Adipocyte (in vitro differentiated cells): ENCODE measurements at places on chromosomes 1 and 21.
A peak's percentile ranks its signal among the peaks of the same experiment; 100 is the strongest.

DNA sequence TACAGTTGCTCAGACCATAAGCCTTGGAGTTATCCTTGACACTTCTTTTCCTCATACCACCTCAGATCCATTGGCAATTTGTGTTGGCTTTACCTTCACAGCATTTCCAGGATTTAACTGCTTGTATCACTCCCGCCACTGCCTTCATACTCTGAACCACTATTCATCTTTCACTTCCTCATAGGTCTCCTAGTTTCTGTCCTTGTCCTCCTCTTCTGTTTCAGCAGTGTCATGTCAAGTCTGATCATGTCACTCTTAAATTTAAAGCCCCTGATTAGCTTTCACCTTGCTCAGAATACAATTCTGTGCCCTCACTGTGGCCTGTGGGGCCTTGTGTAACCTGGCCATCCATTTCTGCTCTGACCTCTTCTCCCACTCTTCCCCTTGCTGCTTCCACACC is 34.7 kb upstream of the C1orf115 start:
- no peak for DNase-seq

DNA sequence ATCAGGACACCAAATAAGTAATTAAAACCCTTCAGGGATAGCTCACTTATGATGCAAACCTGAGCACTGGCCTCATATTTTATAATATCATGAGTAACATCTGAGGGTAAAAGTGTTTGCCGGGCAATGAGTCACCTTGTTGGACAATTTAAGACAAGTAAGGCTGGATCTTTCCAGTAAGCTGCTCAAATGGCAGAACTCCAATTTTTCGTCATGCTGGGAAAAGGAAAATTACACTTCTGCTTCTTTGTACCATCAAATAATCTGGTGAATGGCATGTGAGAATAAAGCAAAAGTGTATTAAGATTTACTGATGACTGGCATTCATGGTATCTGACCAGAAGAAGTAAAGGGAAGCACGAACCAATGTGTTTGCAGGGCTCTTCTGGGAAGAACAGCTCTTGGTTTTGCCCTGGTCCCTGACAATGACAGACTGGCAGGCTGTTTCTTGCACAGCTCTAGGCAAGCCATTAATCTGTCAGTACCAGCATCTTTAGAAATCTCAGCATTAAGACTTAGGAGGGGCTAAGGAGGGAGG is 392.2 kb downstream of the VAV3 start:
- DNase-seq: peak; percentile 81

GRCh38 chr21:37861561-37861960 is 54.7 kb downstream of the KCNJ6 start:
- DNase-seq: no peak

GRCh38 chr21:35343046-35343819 is 294.1 kb upstream of the RUNX1 start:
- no peak for DNase-seq

DNA sequence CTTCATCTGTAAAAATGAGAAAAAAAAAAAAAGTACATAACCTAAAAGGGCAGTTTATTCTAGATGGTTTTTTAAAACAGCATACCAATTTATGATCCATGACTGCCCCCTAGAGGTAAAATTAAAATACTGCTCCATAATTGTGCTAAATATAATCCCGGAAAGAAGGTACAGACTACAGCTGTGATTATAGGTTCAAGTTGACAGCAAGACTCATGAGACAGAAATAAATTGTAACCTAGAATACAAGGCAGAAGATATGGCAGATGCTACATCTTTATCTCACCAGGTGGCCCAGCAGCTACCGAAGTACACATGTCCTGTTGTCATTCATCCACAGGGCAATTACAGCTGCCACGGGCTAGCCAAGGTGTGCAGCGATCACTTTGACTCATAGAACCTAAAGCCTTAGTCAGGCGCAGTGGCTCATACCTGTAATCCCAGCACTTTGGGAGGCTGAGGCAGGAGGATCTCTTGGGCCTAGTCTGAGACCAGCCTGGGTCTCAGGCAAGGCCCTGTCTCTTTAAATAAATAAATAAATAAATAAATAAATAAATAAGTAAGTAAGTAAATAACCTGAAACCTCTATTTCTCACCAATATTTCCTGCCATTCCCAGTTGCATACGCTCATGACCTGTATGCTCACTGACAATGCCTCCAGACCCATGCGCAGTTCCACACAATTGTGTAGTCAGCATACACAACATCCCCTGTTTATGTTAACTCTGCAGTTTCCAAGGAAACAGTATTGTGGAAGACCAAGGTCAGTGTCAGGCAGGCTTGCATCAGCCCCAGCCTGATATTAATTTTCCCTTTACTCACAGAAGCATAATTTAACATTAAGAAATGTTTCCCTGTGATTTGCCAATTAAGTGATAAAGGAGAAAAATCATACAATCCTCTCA is 18.3 kb upstream of the PPIE start:
- peak; percentile 89 for DNase-seq

DNA sequence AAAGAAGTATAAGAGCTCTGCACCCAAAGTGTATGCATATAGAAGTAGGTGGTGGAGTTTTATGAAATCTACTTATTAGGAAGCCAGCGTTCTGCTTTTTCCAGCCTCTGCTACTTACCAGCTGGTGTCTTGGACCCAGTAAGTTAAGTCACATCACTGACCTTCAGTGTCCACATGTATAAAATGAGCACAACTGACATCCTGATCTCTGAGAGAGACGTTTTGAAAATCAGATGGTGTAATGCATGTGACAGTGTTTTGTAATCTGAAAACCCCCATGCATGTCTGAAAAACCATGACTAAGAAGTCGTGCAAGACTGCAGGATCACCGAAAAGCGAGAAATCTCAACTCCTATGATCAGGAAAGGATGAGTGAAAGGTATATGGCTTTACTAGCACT is 2.0 kb downstream of the CR1 start:
- DNase-seq: no peak

GRCh38 chr1:43835082-43836021 is 98.2 kb upstream of the ARTN start:
- peak; percentile 84 for DNase-seq

- no peak for DNase-seq
Observed at GRCh38 chr1:108079440-108080025, 114.6 kb upstream of the VAV3 start.

DNA sequence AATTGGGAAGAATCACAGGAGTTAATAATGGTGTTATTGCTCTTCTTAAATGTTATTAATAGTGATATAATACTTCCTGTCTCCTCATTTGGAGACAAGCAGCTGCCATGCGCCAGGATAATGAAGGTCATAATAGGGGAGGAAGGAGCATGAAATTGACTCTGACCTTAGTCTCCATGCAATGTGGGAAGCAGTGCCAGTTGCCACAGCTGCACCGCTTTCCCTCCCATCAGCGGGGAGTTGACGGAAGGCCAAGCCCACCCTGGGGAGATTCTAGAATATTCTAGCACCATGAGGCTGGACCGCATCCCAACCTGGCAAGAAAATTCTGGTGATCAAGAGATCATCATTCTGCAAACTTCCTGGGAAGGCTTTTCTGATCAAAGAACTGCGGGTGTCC is 11.0 kb upstream of the OLIG1 start:
- DNase-seq: no peak

DNA sequence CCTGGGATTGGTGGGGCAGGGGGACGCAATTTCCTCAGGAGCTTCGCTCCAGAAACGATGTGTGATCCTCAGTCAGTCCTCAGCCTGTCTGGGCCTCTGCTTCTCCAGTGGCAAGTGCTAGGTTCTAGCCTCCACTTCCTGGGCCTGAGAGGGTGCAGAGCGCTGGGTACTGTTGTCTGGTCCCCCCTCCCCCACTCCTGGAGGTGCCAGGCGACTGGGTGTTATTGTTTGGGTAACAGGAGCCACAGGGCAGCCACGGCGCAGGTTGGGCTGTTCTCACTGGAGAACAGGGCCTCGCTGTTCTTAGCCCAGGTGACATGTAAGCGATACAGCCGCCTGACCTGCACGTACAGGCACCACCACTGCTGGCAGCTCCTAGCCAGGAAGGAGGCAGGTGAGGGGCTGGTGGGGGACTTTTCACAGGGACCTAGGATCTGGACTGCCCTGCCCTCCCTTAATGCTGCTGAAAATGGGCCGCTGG is 2.1 kb downstream of the RPS6KA1 start:
- DNase-seq: no peak

- no peak for DNase-seq
Observed at GRCh38 chr1:188169971-188170370, 1341.2 kb downstream of the PLA2G4A start.

DNA sequence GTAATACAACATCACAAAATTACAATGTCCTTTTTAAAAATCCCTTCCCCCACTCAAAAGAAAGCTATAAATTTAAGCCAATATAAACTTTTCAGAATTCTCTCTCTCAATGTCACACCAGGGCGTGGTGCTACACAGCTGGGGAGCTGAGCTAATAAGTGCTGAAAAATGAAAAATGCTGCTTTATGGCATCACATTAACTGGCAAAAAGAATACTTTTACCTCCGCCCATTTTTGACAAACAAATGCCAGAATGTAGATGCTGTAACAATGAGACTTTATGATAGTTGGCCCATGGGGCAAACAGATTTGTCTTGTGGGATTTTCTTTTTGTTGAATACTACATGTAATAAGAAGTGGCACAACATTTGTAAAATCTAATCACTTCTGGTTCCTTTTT is 12.7 kb upstream of the LYPLAL1 start:
- DNase-seq: peak; percentile 15

DNA sequence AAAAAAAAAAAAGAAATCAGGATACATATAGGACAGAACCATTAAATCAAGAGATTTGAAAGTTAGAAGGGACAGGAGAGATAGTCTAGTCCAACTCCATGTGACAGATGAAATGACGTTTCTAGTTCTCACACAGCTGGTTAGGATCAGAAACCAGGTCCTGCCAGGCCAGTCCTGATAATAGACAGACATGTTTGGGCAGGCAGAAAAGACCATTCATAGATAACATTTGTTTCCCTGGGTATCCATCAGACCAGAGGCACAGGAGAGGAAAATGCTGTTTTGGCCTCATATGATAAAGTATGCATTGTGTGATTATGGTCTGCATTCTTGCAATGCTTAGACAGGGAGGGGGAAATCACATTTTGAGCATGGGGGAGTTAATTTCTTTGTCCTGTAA is 29.3 kb downstream of the ZBTB8B start:
- DNase-seq: peak; percentile 39

- DNase-seq: no peak
Observed at GRCh38 chr1:61274939-61275338, 192.6 kb downstream of the NFIA start.

GRCh38 chr1:36738245-36738644 is 255.5 kb upstream of the CSF3R start:
- no peak for DNase-seq

DNA sequence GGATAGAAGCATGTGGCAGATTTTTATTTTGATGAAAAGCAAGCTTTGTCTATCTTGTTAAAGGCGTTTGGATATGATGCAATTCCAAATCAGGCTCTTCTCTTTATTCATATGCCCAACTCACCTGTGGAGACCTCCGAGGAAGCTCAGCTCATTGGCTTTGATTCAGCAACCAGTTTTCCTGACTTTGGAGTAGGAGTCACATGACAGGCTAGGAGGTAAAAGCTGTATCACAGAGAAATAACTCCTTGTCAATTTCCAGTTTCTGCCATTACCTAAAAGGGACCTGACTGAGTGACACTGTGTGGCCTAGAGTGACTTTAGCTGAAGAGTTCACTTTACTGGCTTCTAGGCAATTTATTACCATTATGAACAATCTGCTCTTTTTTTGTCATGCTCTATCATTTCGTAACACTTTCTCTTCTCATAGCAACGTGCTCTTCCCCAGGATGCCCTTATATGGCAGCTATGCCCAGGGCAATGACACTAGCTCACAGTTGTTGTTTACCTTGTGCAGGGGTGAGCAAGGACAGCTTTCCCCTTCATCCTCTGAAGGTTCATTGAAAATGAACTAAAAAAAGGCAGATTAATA is 107.2 kb downstream of the KCNK1 start:
- DNase-seq: no peak

DNA sequence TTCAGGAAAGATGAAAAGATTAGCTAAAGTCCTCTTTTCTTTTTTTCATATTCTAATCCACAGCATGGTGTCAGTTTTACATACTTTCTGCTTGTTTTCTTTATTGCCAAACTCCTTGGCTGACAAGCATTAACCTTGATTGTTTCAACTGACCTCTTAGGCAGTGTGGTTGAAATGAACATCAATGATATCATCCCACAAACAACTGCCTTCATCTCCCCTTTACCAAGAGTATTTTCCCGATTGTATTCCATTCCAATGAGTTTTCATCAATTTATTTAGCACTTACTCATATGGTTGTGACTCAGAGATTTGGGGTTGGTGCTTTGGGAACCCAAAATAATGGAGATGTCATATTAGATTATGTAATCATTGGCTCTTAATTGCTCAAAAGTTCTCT is 71.8 kb downstream of the SPAG17 start:
- DNase-seq: no peak
